ENCODE measurements at places on chromosomes 16 and 17.

GRCh38 chr16:79595931-79596450 is 4.5 kb downstream of the MAF start:
- no peaks in the 10 kb centered on the region for H3K36me3 ChIP-seq
- H3K4me1 ChIP-seq = peaks cover 18% of the 10 kb centered on the region
- no peak overlapping the region for H3K4me3 ChIP-seq
- DNase-seq = no peak

GRCh38 chr17:74778960-74779359 is 2.8 kb upstream of the NAT9 start:
- peaks cover 56% of the 10 kb centered on the region for H3K4me1 ChIP-seq
- H3K27ac ChIP-seq = peak overlapping the region; percentile 63
- peak; percentile 51 for DNase-seq
- no peaks in the 10 kb centered on the region for H3K27me3 ChIP-seq
- no peak overlapping the region for H3K4me3 ChIP-seq
- H3K36me3 ChIP-seq = peaks cover 4% of the 10 kb centered on the region

DNA sequence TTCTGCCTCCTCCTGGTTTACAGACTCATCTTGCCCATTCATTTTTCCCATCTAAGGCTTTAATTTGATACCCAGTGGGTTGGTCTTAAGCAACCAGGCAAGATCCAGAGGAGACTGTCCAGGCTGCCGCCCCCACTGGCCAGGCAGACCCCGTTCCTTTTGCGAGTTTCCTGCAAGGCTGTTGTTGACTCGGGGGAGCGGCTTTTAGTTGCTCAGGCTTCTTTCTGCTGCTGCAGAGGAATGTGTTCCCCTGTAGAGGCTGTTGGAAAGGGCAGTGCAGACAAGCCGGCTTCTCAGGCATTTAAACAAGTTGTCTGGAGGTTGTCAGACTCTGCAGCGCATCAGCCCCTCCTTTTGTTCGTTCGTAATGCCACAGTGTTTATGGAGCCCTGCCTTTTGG is 231.2 kb downstream of the PRKCA start:
- no peaks in the 10 kb centered on the region for H3K36me3 ChIP-seq
- no peaks in the 10 kb centered on the region for H3K27me3 ChIP-seq
- no peak for DNase-seq
- no peaks in the 10 kb centered on the region for H3K4me1 ChIP-seq
- H3K4me3 ChIP-seq = no peak overlapping the region
- H3K27ac ChIP-seq = no peak overlapping the region

- H3K4me3 ChIP-seq = peak overlapping the region; percentile 87
- peaks cover 19% of the 10 kb centered on the region for H3K4me1 ChIP-seq
- peaks cover 4% of the 10 kb centered on the region for H3K36me3 ChIP-seq
- no peaks in the 10 kb centered on the region for H3K27me3 ChIP-seq
Measured at GRCh38 chr17:63741143-63741407, 524 bp downstream of the STRADA start.

DNA sequence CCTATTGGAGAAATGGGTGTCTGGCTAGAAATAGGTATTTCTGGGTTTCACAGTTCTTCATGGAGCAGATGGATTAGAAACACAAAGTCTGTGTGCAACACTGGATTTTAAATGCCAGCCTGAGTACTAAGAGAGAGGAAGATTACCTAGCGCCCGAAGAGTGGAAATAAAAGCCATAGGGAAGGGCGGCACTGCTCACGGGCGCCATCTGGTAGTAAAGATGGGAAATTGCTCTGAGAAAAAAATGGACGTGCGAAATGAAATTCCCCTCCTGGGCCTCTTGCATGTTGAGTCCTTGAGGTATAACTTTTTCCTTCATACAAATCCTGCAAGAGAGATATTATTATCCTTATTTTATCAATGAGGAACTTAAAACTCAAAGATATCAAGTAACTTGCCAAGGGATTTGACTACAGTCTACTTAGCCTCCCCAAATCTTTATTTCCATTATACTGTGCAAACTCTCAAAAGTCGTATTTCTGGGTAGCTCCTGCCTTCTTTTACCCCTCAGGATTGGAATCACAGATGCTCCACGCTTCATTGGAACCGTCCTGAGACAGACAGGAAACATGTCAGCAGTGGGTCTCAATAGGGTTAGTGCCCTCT is 72.8 kb downstream of the MMD start:
- H3K27me3 ChIP-seq = no peaks in the 10 kb centered on the region
- peak overlapping the region; percentile 18 for H3K4me3 ChIP-seq
- peak; percentile 75 for DNase-seq

DNA sequence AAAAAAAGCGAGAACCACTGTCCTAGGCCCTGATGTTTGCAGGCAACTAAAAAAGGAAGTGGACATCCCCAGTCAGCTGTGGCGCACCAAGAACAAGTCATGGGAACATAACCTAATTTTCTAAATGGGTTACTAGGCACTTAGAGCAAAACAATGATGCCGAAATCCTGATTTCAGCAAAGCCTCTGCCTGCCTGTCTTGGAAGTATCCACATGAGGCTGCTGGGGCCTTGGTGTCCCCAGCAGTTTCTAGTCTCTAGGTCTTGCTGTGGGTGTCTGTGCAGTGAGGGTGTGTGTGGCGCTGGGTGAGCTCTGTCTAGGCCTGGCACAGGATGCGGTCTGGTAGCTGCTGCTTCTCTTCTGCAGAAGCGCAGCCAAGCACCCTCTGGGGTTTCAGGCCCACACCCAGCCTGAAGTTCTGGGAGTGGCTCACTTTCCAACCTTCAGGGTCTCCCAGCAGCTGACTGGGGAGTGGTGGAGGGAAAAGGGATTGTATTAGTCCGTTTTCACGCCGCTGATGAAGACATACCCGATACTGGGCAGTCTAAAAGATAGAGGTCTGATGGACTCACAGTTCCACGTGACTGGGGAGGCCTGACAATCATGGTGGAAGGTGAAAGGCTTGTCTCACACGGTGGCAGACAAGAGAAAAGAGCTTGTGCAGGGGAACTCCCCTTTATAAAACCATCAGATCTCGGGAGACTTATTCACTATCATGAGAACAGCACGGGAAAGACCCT is 21.1 kb downstream of the STH start:
- no peak overlapping the region for H3K27ac ChIP-seq
- no peaks in the 10 kb centered on the region for H3K4me1 ChIP-seq
- DNase-seq = no peak
- H3K27me3 ChIP-seq = no peaks in the 10 kb centered on the region
- H3K36me3 ChIP-seq = no peaks in the 10 kb centered on the region

DNA sequence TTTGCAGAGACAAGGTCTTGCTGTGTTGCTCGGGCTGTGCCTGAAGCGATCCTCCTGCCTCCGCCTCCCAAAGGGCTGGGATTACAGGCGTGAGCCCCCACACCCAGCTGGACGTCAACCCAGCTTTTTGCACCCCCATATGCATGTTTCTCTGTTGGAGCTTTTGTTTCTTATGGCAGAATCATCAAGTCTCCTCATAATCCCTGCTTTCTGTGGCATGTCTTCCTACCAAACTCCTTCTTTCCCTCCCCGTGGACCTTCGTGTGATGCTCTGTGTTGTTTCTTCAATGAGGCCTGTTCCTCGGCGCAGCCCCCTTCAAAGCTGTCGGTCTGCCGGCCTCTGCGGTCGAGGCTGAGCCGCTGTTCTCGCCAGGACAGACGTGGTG is 71.6 kb downstream of the METRNL start:
- H3K4me1 ChIP-seq = peaks cover 9% of the 10 kb centered on the region
- H3K27me3 ChIP-seq = no peaks in the 10 kb centered on the region
- no peak overlapping the region for H3K27ac ChIP-seq
- H3K4me3 ChIP-seq = no peak overlapping the region

DNA sequence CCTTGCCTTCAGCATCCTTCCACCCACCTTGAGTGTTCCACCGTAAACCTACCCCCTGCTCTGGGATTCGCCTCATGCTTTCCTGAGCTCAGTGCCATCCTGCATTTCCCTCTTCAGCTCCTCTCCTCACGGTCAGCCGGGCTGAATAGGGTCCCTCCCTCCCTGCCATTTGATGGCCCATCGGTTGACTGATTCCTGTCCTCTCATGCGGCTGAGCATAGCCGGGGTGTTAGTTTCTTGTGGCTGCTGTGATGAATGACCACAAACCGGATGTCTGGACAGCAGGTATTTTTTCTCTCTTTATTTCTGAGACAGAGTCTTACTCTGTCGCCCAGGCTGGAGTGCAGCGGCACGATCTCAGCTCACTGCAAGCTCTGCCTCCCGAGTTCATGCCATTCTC is 44.1 kb upstream of the MGAT5B start:
- H3K4me3 ChIP-seq = no peak overlapping the region
- H3K4me1 ChIP-seq = peaks cover 11% of the 10 kb centered on the region
- no peak overlapping the region for H3K27ac ChIP-seq
- H3K27me3 ChIP-seq = no peaks in the 10 kb centered on the region

GRCh38 chr17:4891411-4892410 is 7.6 kb upstream of the C17orf107 start:
- no peak for DNase-seq
- H3K27ac ChIP-seq = no peak overlapping the region
- H3K4me1 ChIP-seq = no peaks in the 10 kb centered on the region

DNA sequence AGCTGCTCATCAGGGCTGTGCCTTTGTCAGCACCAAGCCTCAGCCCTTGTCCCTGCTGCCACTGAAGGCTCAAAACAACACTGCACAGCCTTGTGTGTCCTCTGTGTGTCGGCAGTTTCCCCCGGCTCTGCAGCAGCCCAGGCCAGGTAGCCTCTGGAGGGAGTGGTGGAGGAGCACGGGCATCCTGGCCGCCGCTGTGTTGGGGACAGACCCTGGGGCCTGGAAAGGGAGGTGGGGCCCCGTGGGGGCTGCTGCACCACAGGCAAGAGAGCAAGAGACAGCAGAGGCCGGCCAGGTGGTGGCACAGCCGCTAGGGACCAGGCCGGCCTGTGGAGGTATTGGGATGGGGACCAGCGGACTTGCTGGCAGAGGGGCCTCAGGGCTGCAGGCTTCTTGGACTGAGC is 96.9 kb upstream of the ZNF750 start:
- no peaks in the 10 kb centered on the region for H3K27me3 ChIP-seq
- H3K4me3 ChIP-seq = no peak overlapping the region
- DNase-seq = no peak

DNA sequence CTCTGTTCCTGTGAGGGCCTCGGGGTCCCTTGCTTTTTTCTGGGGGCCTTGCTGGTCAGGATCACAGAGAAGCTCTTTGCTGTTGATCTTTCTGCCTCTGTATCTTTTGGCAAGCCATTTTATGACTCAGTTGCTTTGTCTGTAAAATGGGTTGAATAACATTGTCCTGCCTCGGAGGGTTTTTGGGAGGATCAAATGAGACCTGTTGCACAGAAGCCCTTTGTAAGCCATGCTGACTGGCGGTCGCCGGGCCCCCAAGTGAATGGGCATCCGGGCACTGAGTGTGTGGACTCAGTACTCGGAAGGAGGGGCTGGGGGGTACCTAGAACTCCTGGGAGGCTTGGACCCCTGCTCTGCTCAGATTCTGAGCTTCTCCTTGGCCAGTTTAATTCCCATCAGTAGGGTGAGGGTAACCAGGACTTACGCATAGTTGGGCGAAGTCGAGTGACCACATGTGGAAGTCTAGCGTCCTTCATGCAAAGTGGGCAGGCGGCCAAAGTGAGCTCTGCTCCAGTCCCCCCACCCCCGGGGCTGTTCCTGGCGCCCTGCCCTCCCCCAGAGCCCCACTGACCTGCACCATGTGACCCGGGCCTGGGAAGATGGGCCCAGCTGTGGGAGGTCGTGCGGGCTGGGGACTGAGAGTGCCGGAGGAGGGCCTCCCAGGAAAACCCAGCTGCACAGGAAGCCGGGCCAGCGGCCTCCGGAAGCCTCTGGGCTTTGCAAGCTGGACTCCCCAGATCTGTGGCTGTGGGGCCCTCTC is 284.0 kb downstream of the SEC14L1 start:
- no peak for DNase-seq
- no peaks in the 10 kb centered on the region for H3K36me3 ChIP-seq
- no peak overlapping the region for H3K4me3 ChIP-seq
- H3K27ac ChIP-seq = no peak overlapping the region
- peaks cover 4% of the 10 kb centered on the region for H3K4me1 ChIP-seq

GRCh38 chr17:69609473-69610305 is 195.2 kb downstream of the MAP2K6 start:
- no peaks in the 10 kb centered on the region for H3K27me3 ChIP-seq
- H3K4me3 ChIP-seq = no peak overlapping the region
- no peak overlapping the region for H3K27ac ChIP-seq

- no peak overlapping the region for H3K27ac ChIP-seq
- H3K4me1 ChIP-seq = no peaks in the 10 kb centered on the region
- DNase-seq = peak; percentile 27
- H3K4me3 ChIP-seq = no peak overlapping the region
- H3K27me3 ChIP-seq = no peaks in the 10 kb centered on the region
- peaks cover 15% of the 10 kb centered on the region for H3K36me3 ChIP-seq
Measured at GRCh38 chr17:58703137-58703915, 10.9 kb downstream of the RAD51C start.

DNA sequence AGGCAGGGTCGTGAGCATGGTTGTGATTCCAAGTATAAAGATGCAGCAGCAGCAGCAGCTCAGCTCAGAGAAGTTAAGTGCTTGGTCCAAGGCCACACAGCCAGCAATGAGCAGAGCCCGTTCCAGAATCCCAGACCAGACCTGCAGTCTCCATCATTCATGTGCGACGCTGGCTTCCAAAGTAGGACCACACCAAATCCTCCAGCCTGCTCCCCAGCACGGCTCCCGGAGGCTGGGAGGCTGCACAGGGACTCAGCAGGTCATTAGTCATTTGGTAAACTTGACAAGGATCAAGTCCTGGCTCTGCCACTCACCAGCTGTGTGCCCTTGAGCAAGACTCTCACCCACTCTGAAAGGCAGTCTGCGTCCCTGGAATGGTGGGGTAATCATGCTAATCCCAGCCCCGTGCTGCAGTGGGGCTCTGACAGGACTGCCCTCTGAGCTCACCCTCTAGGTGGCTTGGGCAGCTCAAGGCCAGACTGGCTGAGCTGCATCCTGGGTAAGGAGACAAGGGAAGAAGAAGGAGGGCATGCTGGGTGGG is 95.1 kb upstream of the TMEM132E start:
- no peak for DNase-seq
- H3K4me1 ChIP-seq = no peaks in the 10 kb centered on the region
- no peak overlapping the region for H3K27ac ChIP-seq
- H3K4me3 ChIP-seq = no peak overlapping the region
- H3K36me3 ChIP-seq = no peaks in the 10 kb centered on the region
- no peaks in the 10 kb centered on the region for H3K27me3 ChIP-seq

DNA sequence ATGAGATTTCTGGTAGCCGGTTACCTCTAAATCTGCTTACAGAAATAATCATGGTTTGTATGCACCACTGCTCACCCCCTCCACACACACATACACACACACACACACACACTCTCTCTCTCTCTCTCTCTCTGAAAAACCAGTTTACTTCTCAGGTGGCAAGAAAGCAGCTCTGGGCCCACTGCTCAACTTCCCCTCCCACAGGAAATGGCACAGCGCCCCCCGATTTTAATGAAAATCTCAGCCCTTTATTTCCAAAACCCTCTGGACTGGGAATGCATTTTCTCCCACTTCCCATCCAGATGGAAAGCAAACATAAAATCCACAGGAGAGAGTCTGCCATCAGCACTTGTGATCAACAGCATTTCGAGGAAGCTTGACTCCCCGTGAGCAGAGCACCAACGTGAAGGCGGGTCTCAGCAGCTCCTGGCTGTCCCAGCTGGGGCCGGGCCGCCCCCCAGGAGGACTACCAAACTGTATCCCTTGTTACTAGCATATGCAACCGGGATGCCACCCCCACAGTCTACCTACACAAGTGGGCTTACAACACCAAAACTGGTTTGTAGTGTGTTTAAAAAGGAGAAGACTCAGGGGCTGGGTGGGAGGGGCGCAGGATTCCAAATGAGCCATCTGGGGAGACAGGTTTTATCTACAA is 121.1 kb downstream of the SLC39A11 start:
- no peaks in the 10 kb centered on the region for H3K4me1 ChIP-seq
- DNase-seq = no peak
- H3K36me3 ChIP-seq = no peaks in the 10 kb centered on the region
- no peak overlapping the region for H3K4me3 ChIP-seq

- no peak for DNase-seq
- H3K4me3 ChIP-seq = peak overlapping the region; percentile 87
- peaks cover 31% of the 10 kb centered on the region for H3K4me1 ChIP-seq
- no peak overlapping the region for H3K27ac ChIP-seq
- H3K36me3 ChIP-seq = peaks cover 5% of the 10 kb centered on the region
Measured at GRCh38 chr16:83807327-83807709, 460 bp upstream of the HSBP1 start.

Measured in common myeloid progenitor, CD34-positive (primary cell).